ENCODE measurements at places on chromosomes 5 and 9.

DNA sequence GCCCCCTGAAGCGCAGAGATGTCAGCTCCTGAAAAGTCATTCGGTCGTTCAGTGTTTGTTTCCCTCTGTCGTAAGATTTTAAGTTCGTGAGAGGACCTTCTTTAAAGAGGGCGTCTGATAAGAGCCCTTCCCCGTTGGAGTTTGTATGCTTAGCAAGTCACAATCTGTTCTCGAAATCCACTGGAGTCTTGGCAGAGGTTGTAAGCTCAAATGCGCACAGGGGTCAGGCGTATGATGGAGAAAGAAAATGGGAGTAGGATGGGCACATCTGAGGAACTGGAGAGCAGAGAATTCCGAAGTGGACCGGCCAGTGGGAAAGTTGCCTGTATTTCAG, 710 bp downstream of the HSD17B4 start:
- DNase-seq, result peak; percentile 28

DNA sequence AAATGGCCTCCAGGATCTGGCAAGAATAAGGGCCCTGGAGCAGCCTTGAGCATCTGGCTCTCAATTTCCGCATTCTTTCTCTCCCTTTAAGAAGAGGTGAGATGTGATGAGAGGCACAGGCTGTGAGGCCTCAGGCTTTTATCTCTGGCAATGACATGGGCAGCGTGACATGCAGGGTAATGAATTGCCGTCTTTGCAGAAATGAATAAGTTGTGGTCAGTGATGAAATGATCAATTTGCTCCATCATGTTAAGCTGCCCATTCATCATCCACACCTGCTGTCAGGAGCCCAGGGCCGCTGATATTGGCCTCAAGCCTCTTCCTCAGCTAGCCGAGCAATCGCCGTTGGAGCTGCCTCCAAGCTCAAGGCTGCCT, 265.3 kb downstream of the TRIM32 start:
- no peak for DNase-seq

- no peak for DNase-seq
These were observed 21.1 kb upstream of the LAMC3 start for GRCh38 chr9:130987738-130988399.

GRCh38 chr9:115130176-115130575, 12.2 kb upstream of the TNC start:
- DNase-seq, result no peak

DNA sequence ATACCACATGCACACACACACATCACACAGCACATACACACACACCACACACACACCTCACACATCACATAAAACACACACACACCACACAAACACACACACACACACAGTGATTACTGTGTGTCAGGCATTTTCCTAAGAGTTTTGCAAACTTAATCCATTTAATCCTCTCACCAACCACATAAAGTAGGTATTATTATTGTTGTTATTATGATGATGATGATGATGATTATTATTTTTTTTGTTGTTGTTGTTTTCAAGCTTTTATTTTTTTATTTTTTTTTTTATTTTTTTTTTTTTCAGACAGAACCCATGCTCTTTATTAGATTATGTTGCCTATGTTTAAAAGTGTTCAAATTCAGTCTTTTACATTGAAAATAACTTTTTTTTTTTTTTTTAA, 31.5 kb downstream of the JADE2 start:
- no peak for DNase-seq

DNA sequence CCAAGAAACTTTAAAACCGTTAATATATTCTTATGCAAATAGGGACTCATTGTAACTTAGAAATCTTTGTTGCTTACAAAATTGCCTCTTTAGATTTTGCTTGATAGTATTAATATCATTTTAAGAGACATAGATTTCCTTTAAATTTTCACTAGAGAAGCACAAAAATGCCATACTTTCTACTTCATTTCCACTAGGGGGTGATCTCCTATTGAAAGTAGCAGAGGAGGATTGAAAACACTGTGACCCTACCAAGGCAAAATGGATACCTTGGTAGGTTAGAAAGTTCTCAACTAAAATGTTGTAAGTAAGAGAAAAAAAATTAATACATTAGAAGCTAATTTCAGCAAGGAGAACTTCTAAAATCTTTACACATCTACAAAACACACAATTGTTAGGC, 204.9 kb downstream of the CHSY3 start:
- peak; percentile 6 for DNase-seq

- no peak for DNase-seq
These were observed 299.5 kb upstream of the CD180 start for GRCh38 chr5:67496051-67496450.
